ENCODE measurements at places on chromosomes 12 and 14.

- no peak for DNase-seq
These were observed 584.1 kb downstream of the VRK1 start for GRCh38 chr14:97381309-97381708.

DNA sequence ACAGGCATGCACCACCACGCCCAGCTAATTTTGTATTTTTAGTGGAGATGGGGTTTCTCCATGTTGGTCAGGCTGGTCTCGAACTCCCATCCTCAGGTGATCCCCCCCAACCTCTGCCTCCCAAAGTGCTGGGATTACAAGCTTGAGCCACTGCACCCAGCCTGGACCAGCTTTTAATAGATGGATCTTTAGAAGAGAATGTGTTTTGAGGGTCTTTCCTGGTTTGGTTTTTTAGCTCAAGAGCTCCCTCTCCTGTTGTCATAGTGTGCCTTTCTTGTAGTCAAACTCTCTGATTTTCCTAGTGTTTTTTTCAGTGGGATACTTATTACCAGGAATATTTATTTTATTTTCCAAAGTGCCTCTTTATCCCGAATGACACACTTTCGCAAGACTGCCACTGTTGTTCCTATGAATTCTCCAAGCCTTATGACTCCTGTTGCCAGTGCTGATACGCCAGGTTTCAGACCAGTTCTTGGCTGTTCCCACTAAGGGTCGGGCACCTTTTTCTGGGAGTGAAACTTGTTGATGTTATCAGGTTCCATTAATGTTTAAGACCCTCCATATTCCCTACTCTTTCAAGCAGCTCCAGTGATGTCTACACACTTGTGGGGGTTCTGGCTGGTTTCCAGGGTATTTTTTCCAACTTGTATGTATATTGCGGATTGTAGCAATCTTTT, 31.5 kb upstream of the LIMA1 start:
- no peak for DNase-seq

DNA sequence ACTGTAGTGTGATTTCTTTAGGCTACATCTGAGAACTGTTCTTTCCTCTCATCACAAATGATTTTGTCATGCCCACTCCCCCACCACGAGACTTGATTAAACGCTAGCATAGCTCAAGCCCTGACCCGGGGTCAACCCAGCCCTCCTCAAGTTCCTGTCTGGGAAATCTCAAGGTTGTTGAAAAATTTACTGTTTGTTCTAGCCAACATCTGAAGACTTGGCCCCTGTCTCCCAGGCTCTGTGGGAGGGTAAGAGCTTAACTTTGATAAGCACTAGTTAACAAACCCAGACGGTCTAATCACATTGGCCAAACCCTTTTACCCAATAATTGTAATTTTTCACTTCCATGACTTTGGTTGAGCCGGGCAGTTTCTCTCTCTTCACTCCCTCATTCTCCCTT, 86.2 kb upstream of the AMIGO2 start:
- DNase-seq, result no peak

- DNase-seq, result no peak
These were observed 260.4 kb downstream of the GALC start for GRCh38 chr14:87732562-87732961.

- DNase-seq, result no peak
These were observed 24.4 kb upstream of the TBX5 start for GRCh38 chr12:114430306-114430705.

DNA sequence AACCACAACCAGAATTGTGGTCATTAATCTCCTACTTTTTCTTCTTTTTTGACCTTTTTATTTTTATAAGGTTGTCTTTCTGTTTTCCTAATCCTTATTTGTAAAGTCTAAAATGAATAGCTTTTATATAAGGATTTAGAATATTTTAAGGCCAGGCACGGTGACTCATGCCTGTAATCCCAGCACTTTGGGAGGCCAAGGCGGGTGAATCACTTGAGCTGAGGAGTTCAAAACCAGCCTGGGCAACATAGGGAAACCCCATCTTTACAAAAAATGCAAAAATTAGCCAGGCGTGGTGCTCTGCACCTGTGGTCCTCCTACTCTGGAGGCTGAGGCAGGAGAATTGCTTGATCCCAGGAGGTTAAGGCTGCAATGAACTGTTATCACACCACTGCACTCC, 55.1 kb downstream of the IFT81 start:
- DNase-seq, result no peak

GRCh38 chr14:77258566-77258965, 12.4 kb downstream of the NGB start:
- no peak for DNase-seq

DNA sequence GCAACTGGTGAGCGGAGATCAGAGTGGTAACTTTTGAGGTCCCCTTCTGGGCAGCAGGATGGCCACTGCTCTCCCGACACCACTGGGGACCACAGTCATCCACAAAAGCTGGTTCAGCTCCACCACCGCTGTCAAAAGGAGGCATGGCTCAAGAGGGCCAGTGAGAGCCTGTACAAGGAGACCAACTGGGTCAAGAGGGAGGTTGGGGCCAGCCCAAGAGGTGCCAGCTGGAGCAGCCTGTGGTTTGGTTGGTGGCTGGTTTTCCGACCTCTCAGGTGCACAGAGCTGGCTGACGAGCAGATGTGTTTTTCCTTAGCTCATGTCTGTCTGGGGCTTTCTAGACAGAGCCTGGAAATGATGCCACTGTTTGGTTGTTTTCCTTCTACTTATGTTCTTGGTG, 60.1 kb downstream of the ERH start:
- DNase-seq, result no peak

- no peak for DNase-seq
These were observed 332.5 kb downstream of the NPAS3 start for GRCh38 chr14:33271216-33271615.

DNA sequence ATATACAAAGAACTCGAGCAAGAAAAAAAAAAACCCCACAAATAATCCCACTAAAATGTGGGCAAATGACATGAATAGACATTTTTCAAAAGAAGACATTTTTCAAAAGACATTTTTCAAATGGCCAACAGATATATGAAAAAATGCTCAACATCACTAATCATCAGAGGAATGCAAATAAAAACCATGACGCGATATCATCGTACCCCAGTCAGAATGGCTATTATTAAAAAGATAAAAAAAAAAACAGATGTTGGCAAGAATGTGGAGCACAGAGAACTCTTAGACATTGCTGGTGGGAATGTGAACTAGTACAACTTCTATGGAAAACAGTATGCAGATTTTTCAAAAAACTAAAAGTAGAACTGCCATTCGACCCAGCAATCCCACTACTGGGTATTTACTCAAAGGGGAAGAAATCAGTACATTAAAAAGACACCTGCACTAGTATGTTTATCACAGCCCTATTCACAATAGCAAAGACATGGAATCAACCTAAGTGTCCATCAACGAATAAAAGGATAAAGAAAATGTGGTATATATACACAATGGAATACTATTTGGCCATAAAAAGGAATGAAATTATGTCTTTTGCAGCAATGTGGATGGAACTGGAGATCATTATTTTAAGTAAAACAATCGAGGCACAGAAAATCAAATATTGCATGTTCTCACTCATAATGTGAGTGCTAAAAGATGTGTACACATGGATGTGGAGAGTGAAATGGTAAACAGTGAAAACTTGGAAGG, 16.3 kb downstream of the ZBTB39 start:
- DNase-seq, result no peak

DNA sequence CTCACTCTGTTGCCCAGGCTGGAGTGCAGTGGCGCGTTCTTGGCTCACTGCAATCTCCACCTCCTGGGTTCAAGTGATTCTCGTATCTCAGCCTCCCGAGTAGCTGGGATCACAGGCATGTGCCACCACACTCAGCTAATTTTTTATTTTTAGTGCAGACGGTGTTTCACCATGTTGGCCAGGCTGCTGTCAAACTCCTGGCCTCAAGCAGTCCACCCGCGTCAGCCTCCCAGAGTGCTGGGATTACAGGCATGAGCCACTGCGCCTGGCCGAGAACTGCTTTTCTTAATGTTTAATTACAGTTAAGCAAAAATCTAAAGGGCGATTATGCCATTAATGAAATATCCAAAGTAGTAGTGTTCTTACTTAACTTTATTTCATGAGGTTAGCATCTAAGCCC, 13.6 kb downstream of the YARS2 start:
- no peak for DNase-seq

DNA sequence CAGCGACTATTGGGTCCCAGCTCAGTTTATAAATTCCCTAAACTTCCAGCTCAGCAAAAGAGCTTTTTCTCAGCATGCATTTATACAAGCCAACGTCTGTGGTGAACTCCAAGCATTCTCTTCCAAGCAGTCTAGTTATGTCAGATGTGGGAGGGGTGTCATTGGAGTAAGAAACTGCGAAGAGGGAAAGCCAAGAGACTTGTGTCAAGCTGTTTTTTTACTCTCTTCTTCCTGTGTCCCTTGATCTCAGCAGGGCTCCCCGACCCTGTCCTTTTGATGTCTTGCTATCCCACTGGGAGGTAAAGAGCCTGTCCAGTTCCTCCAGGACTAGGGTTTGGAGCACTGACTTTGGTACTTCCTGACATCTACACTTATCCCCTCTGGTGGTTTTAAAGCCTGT, 69.0 kb downstream of the PPM1H start:
- no peak for DNase-seq

DNA sequence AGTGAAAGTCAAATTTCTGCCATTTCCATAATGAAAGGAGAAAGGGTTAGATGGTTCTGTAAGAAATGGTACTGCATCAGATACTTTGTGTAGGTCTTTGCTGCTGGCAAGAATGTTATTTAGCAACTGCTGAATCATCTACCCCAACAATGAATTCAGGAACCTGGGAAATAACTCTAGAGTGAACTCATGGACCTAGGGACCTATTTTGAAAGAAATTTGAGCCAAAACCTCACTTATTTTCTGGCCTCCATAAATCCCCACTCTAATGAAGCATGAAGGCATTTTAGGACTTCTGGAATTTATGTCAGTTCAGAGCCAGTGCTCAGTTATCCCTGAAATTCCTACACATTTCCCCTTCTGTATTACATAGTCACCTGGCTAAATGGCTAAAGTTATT, 50.9 kb upstream of the CPNE8 start:
- DNase-seq, result no peak

DNA sequence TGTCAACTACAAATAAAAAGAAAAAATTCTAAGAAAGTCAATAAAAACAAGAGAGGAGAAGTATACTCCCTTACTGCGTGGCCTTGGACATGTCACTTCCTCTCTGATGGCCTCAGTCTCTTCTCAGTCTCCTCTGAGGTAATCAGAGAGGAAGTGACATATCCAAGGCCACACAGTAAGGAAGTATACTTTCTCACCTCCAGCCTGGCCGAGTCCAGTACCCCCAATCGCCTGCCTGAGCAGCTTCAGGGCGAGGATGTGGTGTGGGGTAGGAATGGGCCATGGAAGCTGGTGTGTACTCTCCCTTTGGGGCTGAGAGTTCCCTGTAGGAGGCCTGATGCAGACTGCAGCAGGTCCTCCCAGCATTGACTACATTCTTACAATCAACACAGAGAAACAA, 15.8 kb downstream of the VDR start:
- DNase-seq, result no peak

GRCh38 chr14:104395941-104396681, 183.5 kb upstream of the C14orf180 start:
- DNase-seq, result no peak

DNA sequence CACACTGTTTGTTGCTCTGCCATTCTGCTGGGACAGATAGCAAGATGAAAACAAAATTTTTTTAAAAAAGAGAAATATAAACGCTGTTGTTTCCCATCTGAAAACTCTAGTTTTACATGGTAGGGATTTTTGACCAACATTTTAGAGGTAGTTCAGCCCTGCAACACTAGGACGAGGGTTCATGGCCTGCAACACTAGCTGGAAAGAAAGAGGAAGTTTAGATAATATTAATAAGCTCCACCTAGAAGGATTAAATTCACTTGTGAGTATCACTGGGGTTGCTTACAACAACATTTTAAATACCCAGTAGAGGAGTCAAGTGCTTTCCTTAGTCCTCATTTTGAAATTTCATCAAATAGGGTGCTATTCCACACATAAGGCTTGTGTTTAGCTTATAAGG, 68.2 kb downstream of the SRGAP1 start:
- DNase-seq, result no peak

GRCh38 chr14:21454843-21455544, 929 bp downstream of the CHD8 start:
- no peak for DNase-seq

- no peak for DNase-seq
These were observed 75.5 kb downstream of the BORCS5 start for GRCh38 chr12:12432364-12432763.

DNA sequence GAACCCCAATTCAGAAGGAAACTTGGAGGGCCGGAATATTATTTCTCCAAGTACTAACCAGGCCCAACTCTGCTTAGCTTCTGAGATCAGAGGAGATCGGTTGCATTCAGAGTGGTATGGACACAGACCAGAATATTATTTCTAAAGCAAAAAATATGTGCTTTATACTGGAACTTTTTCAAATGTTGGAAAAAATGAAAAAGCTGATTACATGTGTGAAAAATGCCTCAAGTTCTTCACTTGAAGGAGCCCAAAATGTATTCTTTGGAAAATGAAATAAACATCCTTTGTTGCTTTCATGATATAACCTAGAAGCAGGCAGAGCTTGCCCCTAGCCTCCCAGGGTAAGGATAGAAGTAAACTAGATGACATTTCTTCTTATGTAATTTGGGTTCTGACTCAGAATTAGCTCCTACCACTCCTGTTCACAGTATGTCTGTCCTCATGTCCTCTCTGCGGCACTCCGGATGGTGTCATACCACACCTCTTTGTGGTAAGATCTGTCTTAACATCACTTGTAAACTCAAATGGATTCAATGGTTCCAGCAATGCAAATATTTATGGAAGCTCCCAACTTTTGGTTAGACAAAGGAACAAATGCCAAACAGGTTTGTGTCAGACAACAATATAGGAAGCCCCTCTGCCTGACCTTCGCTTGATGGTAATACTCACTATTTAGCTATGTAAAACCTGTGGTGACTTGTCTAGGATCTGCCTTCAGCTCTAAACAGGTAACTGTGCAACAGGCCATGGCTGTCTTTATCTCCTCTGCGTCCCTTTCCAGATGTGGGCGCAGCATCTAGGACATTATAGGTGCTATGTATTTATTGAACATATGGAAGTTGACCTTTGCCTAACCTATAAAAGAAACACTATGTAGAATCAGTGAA, 178.5 kb downstream of the SSPN start:
- no peak for DNase-seq

DNA sequence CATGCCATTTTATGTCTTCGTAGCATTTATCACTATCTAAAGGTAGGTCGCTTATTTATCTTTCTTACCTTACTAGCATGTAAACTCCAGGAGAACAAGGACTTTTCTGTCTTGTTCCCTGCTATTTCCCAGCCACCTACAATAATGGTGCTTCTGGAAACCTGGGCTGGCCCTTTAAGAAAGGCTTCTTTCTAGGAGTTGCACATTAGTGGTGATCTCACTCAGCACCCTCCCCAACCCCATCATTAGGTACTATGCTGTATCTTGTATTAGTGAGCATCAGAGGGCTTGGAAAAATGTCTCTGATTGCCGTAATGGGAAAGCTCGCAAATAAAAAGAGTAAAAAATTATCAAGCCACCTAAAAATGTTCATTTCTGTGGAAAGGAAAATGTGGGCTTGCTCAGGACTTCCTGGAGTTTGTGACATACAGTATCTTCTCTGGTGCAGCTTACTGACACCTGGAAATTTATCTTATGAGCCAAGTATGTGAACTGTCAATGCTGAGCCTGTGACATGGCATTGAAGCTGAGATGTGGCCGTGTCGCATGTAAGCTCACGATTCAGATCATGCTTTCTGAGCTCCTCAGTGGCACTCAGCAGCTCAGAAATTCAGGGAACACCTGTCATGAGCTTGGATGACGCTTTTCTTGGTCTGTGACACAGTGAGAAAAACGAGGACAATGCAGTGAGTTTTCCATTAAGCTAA, 12.4 kb downstream of the CCDC92 start:
- no peak for DNase-seq

- no peak for DNase-seq
These were observed 113.1 kb upstream of the TMCC3 start for GRCh38 chr12:94763462-94763861.
